ENCODE measurements at places on chromosomes 2 and 18.
A peak's percentile ranks its signal among the peaks of the same experiment; 100 is the strongest.

GRCh38 chr2:68263632-68264031 lies 11.3 kb upstream of the PPP3R1 start:
- no peak for DNase-seq

DNA sequence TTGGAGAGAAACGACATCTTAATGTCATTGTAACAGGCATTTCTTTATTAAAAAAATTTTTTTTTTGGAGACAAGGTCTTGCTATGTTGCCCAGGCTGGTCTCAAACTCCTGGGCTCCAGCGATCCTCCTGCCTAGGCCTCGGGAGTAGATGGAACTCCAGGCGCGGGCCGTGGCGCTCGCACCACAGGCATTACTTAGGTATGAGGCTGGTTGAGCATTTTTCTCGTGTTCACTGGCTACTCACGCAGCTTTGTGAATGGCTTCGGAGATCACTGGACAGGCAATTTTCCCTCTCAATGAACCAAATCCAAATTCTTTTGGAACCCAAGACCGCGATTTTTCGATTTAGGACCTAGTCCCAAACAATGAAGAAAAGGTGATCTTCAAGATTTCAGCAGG lies 795 bp upstream of the TCF7L1 start:
- DNase-seq: no peak

DNA sequence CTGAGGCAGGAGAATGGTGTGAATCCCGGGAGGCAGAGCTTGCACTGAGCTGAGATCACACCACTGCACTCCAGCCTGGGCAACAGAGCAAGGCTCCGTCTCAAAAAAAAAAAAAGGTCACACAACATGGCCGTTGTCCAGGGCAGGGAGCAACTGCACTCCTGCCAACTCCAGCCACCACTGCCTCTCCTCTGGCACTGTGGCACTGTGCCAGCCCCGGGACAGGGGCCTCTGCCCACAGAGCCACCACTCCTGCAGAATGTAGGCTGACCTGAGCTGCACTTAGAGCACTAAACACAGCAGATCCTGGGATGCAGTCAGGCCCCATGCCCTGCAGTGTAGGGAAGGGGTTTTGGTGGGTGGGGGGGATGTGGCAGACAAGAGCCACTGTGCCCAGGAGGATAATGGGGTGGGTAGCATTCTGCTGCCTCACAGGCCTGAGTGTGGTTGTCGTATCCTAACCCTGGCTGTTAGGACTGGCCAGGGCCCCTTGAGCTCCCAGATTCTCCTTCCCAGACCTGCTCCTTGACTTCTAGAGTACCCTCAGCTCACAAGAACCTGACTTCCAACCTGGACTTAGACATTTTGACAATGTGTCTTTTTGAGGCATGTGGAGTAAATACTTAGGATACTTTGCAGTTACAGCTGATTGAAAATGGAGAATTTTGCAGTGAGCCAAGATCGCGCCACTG lies 69.4 kb upstream of the SH3RF3 start:
- DNase-seq: no peak

DNA sequence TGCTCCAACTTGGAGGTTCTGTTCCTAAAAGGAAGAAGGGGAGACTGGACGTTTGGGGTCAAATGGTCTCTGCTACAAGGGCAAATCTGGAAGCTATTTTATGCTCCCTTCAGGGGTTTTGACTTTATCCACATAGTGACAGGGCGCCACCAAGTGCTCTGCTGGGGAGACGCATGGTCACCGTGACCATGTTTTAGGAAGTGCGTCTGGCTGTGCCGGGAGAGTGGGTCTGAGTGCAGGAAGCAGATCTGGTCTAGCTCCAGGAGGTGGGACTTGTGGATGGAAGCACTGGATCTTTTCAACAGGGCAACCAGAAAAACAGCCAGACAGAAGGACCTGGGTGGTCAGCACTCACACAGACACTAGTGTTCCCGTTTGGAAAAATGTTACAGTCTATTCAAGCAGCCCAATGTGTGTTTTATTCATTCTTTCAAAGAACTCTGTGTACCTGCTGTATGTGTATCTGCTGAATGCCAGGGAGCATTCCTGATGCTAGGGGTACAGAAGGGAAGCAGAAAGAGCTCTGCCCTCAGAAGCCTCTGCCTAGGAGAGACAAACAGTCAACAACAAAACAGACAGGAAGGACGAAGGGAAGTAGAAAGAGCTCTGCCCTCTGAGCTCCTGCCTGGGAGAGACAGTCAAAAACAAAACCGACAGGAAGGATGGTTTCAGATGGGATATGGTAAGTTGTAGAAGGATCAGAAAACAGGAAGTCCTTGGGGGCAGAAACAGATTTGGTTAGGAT lies 14.3 kb downstream of the IMPA2 start:
- DNase-seq: peak; percentile 42

DNA sequence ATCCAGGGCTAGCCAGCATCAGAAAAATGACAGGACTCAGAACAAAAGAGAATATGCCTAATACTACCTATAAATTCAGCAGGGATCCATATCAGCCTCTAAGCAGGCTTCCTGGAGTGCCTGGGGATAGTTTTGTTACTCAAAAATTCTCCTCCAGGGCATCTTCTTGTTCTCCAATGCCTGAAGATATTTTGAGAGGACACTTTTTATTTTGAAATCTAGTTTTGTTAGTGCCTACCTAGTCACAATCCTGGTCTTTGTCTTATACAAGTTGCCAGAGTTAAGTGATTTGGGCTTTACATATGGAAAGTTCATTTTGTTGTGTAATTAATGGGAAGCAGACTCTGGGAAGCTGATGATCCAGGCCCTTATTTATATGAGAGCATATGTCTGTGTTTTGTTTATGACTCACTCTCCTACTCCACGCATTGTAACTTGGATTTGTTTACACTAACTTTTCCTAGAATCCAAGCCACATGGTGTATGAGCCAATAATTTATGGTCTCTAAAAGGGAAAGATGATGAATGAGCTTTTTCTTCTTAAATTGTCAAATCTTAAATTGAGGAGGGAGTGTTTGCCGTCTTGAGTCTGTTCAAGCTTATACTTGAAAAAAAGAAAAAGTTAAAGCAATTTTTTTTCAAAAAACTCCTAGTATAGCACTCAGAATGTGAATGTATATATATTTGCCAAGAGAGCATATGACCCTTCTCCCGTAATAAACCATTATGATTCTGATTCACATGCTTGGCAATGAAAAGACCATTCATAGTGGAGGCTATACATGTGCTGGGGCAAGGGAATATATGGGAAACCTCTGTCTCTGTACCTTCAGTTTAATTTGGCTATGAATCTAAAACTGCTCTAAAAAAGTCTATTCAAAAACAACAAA lies 370.3 kb downstream of the SETBP1 start:
- DNase-seq: no peak

GRCh38 chr2:74155830-74156229 lies 8.1 kb upstream of the BOLA3 start:
- DNase-seq: no peak

DNA sequence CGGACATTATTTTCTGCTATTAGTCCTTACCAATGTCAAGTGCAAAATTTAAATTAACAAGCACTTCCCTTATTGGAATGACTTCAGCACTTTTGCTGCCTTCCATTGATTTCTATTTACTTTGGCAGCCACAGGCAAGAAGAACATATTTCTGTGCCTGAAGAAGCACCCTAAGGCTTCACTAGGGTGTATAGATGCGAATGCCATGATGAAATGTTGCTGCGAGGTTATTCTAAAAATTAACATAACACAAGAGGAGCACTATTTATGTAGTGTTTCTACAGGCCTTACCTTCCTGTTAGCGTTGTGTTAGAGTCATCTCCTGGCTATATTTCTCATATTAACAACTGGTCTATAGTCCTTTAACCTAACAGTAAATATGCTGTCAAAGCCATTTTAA lies 365.0 kb upstream of the HNRNPA3 start:
- DNase-seq: no peak

- DNase-seq: no peak
These were observed 757.5 kb downstream of the DPP10 start for GRCh38 chr2:115199966-115200365.

DNA sequence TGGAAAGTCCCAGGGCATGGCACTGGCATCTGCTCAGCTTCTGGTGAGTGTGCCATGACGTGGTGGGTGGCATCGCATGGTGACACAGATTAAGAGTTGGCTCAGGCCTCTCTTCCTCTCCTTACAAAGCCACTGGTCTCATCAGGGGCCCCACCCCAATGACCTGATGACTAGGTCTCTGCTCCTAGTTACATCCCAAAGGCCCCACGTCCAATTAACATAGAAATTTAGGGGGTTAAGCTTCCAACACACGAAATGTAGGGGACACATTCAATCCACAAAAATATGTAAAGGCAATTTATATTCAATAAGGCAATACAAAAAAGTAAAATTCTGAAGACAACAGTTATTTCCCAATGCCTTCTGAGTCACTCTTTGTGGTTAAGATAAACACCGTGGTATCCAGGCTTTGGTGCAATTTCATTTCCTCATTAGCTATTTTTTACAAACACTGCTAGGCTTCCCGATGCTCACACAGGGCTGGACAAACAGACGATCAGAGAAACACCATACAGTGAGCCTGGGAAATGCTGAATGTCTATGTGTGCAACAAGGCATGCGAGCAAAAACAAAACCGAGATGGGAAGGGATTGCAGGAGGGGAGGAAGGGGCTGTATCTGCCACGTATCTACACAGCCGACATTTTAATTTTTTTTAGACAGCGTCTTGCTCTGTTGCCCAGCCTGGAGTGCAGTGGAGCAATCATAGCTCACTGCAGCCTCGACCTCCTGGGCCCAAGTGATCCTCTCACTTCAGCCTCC lies 67.2 kb downstream of the MBP start:
- no peak for DNase-seq

GRCh38 chr2:30288561-30288960 lies 57.2 kb downstream of the LBH start:
- DNase-seq: no peak

GRCh38 chr2:230677201-230677946 lies 35.3 kb upstream of the CAB39 start:
- DNase-seq: no peak

DNA sequence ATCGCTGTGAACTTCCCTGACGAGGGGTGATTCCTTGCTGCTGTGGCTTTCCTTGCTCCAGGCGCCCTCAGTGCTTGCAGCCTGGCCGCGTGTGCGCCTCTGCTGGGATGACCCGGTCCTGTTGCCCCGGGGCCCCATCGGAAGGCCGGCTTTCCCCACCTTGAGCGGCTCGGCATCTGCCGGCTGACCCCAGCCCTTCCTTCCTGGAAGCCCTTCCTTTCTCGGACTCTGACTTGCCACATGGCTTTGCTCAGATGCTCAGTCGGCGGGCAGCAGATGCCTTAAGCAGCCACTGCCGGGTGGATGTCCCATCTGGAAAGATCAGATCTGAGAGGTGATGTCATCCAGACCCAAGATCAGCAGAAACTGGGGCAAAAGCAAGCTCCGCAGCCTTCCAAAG lies 100.5 kb upstream of the ODC1 start:
- DNase-seq: no peak

DNA sequence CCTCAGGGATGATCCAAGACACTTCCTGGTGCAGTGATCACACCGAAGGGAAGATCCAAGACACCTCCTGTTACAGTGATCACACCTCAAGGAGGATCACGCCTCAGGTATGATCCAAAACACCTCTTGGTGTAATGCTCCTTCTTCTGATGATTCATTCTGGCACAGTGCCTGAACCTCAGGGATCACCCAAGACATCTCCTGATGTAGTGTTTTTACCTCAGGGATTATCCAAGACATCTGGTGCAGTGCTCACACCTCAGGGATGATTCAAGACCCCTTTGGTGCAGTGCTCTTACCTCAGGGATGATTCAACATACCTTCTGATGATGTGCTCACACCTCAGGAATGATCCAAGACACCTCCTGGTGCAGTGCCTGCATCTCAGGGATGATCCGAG lies 124.4 kb downstream of the ASB1 start:
- DNase-seq: no peak

- no peak for DNase-seq
These were observed 53.3 kb upstream of the TFCP2L1 start for GRCh38 chr2:121338281-121338680.

- no peak for DNase-seq
These were observed 57.7 kb upstream of the CTIF start for GRCh38 chr18:48481092-48481491.

- no peak for DNase-seq
These were observed 50.5 kb downstream of the XRCC5 start for GRCh38 chr2:216159646-216160045.

DNA sequence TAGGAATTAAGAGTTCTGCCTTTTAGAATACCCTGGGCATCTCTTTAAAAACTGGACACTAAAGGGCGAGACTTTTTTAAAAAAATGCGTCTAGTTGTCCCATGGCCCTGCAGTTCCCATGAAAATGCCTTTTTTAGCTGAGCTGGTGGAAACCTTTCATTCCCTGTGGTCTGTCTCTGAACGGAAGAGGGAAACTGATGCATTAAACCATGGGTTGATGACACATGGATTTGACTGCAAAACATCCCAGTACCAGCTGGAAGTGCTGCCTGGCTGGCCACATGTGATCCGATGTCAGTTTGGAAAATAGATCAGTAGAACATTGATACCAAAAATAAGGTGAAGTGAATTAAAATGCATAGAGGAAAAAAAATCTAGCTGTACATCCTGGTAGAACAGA lies 129.2 kb downstream of the MYO1B start:
- no peak for DNase-seq

DNA sequence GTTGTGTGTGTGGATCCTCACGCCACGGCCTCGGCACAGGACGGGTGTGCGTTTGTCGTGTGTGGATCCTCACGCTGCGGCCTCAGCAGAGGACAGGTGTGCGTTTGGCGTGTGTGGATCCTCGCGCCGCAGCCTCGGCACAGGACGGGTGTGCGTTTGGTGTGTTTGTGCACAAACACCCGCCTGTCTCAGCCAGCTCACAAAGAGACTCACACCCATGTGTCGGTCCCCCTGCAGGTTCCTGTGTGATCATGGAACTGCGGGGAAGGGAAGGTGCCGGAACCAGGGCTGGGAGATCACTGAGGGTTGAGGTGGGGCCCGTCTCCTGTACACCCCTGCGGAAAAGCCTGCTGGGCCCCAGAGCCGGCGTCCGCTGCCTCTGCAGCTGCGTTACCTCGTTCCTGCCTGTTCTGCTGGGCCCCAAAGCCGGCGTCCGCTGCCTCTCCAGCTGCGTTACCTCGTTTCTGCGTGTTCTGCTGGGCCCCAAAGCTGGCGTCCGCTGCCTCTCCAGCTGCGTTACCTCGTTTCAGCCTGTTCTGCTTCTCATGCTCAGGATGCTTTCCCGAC lies 53.6 kb downstream of the CTDP1 start:
- DNase-seq: no peak

DNA sequence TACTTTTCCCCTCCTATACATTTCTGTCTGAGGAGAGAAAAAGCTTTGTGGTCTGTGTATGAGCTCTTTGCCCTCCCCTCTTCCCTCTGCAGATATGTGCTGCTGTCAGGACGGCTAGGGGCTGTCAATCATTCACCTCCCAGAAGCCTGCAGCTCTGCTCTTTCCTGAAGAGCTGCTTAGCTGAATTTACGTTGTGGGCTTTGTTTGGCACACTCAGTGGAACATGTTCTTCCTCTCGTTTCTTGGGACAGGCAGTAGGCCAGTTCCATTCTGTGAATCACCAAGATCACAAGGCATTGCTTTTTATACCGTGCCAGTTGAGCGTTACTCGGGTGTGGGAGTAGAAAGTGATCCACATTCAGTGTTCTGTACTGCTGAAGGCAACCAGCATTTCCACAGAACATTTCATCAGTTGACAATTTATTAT lies 136.7 kb downstream of the LAMA3 start:
- no peak for DNase-seq

All from stimulated activated CD8-positive, alpha-beta memory T cell treated with anti-CD3 and anti-CD28 coated beads, Interleukin-12 subunit alpha, Interleukin-12 subunit beta, amount 100 ng/mL, for 1 hour (primary cell).